Stimulated activated CD8-positive, alpha-beta memory T cell treated with anti-CD3 and anti-CD28 coated beads, Interleukin-4, amount 100 ng/mL, for 4 hours (primary cell): ENCODE measurements at places on chromosomes 12 and 14.

DNA sequence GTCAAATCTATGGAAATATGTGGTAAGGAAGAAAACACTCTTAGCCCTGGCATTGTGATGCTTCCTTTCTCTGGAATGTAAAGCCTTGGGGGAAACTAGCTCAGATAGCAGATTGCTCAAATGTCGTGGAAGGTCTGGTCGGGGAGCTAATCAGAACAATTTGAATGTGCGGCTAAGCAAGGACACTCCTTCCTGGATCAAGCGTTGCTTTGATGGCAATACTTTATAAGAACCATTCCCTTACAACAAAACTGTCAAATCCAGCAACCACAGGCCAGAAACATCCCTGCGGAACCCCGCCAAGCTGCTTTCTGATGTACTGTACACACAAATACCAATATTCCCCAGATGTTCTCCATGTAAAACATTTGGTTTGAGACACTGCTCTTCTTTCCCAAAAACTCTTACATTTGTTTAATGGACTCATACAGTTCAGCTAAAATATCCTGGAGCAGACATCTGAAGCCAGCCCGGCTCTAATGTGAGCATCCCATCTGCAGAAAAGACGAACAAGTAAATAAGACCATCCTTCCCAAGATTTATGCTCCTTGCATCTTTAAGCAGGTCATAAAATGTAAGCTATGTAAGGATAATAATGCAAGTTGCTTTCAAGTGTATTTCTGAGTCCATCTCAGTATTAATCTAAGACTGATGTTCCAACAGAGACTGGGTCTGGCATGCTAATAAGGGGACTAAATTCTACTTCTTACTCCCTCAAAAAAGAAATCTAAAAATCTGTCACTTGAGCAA is 20.2 kb downstream of the NUAK1 start:
- no peak for DNase-seq

GRCh38 chr14:32473464-32473855 is 144.4 kb downstream of the AKAP6 start:
- no peak for DNase-seq

- DNase-seq: no peak
Measured at GRCh38 chr12:101963697-101964096, 86.3 kb downstream of the DRAM1 start.

DNA sequence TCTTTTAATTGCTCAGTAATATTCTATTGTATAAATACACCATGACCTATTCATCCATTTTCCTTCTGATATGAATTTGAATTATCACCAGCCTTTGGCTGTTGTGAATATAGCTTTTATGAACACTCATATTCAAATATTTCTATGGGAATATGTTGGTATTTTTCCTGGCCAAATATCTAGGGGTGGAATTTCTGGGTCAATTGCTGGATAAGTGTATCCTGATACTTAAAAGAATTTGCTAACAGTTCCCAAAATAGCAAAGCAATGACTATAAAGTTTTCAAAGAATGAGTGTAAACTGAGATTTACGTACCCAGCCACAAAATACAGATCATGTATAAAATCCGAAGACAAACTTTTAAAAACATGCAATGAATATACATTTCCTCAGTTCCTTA is 148.7 kb upstream of the CLEC14A start:
- no peak for DNase-seq

DNA sequence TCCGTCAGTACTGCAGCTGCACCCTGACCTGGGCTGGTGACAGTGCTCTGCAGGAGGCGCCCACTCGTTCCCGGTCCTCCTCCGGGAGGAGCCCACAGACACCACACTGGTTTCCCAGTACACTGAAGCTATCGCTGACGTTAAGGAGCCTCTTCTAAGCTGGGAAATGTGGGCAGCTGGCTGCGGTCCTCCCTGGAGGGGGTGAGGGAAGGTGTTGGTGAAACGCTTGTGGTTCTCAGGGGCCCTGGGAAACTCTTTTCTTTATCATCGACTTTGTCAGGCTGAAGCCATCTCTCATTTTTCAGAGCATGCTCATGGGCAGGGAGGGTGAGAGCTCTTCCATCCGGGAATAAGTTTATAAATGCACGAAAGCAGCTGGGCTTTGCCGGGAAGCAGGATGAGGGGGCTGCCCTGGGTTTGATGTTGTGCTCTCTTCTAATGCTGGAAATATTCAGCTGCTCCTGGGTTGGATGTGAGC is 176.0 kb downstream of the CHST11 start:
- no peak for DNase-seq

GRCh38 chr14:32341947-32342846 is 13.1 kb downstream of the AKAP6 start:
- no peak for DNase-seq

DNA sequence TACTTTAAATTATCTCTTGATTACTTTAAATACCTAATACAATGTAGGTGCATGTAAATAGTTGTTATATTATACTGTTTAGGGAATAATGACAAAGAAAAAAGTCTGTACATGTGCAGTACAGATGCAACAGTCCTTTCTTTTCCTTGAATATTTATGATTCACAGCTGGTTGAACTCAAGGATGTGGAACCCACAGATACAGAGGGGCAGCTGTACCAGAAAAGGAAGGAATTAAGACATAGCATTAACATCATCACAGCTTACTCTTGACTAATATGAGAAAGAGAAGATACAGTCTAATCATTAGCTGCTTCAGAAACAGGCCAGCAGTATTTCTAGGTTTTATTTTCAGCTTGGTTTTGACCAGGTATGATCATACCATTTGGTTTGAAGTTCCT is 34.7 kb upstream of the AP4S1 start:
- DNase-seq: no peak

DNA sequence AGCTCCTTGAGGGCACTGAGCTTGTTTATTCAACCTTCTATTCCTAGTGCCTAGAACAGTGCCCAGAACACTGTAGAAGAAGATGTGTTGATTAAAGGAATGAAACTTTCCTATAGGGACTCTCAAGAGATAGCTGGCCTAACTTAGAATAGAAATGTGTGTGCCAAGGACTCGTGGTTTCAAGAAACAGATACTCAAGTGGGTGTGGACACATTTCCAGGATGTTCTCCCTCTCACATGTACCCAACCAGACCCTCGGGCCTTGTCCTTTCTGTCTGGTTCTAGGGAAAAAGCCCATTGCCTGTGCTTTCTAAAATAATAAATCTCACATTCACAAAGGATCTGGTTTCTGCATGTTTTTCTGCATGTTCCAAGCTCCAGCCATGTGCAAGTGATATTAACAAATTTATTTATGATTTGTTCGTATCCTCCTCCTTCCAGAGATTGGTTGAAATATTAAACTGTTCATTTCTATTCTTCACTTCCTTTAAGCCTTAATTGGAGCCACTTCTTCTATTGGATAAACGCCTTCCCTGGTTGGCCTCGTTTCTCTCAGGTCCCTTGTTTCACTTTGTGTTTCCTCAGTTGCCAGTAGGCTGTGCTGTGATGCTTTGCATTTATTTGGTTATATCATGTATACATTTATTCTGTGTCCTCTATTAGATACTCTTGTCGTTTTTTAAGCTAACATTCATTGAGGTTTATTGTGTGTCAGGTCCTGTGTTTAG is 89.8 kb downstream of the CRADD start:
- DNase-seq: no peak

- no peak for DNase-seq
Measured at GRCh38 chr12:15253990-15254389, 32.8 kb upstream of the RERG start.

GRCh38 chr12:113897406-113897805 is 68.7 kb downstream of the RBM19 start:
- no peak for DNase-seq

DNA sequence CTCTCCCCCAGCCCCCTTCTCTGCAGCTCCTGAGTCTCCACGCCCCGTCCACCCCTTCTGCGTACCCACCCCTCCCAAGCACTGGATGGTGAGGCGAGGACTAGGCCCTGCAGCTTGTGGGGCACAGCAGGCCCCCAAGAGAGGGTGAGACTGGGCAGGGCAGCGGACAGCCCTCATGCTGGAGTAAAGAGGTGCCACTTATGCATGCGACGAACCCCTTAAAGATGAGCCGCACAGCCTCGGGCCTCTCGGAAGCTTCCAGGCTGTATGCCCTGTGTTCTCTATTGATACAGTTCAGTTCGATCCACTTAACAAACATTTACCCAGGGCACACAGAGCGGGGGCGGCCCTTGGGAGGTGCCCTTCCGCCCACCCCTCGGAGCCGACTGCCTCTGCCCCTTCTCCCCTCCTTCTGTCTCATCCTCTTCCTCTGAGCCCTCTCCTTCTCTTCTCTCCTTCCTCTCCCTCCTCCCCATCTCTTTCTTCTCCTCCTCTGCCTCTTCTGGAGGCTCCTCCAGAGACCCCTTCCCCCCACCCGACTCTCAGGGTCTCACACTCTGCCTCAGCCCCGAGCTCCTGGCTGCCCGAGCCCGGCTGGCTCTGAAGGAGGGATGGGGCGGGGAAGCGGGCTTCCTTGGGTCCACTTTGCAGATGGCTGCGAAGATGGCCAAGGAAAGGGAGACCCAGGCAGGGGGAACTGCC is 32.7 kb upstream of the DLK1 start:
- DNase-seq: no peak

DNA sequence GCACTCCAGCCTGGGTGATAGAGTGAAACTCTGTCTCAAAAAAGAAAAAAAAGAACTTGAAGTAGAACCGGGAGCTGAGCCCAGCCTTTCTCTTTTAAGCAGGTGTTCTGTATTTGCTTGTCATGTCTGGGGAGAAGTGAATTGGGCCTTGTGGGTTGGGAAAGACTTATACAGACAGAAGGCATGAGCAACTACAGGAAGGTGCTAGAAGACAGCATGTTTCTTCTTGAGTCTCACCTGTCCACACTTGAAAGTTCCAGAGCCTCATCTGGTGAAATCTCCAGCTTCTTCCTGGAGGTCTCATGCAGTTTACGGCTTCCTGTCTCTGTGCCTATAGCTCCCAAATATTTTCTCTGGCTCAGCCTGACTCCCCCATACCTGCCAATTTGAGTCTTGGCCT is 2.5 kb downstream of the PGAM5 start:
- DNase-seq: no peak

DNA sequence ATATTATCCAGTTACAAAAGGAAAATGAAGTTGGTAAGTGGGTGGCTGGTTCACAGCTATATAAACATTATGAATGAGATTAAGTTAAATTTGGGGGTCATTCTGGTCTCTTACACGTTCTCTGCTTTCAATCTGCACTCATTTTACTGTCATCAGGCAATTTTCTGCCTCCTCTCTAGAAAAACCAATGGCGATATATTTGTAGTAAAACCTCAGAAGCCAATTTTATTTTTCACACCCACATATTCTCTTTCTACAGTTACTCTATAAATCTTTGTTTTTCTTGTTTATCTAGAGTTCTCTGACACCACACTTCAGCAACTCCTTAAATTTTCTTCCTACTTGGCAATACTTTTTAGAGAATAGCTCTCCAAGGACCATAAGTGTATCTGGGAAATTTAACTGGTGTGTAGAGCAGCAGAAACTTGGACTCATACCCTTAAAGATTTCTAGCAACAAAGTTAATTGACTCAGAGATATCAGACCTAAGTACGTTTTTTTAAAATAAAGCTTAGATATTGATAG is 926.9 kb downstream of the TMTC2 start:
- DNase-seq: no peak

DNA sequence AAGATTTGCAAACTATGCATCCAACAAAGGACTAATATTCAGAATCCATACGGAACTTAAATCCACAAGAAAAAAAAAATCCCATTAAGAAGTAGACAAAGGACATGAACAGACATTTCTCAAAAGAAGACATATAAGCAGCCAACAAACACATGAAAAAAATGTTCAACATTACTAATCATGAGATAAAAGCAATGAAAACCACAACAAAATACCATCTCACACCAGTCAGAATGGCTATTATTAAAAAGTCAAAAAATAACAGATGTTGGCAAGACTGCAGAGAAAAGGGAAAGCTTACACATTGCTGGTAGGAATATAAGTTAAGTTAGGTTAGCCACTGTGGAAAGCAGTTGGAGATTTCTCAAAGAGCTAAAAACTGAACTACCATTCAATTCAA is 16.2 kb downstream of the CDK17 start:
- no peak for DNase-seq

DNA sequence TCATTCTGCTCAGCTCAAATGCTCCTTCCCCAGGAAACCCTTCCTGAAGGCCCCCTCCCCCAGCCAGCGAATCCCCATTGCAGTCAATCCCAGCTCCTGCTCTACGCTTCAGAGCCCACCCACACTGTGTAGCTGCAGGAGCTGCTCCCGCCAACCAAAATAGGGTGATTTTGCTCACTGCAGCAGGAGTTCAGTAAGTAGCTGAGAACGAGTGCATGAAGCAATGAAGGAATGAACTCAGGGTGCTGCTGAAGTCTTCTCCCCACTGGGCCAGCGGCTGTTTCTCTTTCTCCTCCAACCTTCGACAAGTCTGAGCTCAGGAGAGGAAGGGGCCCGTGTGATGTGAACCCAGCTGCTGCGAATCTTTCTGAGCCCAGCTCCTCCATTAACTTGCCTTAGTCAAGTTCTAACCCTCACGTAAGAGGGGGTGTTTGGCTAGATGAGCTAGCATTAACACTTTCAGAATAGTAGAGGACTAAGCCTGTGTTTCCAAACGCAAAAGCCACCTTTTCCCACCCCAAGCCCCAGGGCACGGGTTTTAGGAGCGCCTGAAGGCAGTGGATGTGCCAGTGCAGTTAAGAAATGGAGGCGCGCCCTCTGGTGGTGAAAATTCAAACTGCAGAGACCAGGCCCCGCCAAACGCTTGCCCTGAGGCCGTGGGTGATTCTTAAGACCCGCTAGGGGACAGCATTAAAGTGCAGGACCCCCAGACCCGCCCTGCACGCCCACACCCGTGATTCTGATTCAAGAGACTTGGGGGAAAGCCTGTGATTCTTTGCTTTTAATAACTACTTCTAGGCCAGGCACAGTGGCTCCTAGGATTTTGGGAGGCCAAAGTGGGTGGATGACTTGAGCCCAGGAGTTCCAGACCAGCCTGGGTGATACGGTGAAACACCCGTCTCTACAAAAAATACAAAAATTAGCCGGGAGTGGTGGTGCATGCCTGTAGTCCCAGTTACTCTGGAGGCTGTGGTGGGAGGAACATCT is 11.9 kb upstream of the SERPINA4 start:
- DNase-seq: no peak

GRCh38 chr14:97697772-97698171 is 900.6 kb downstream of the VRK1 start:
- DNase-seq: peak; percentile 24

- no peak for DNase-seq
Measured at GRCh38 chr14:78834766-78835451, 664.7 kb downstream of the NRXN3 start.

GRCh38 chr12:57539134-57539768 is 7.7 kb downstream of the DCTN2 start:
- DNase-seq: no peak

GRCh38 chr12:121325922-121326396 is 26.3 kb downstream of the ANAPC5 start:
- no peak for DNase-seq
